Fibroblast of skin of left biceps (primary cell): ENCODE measurements at places on chromosomes 11 and 22.
A peak's percentile ranks its signal among the peaks of the same experiment; 100 is the strongest.

GRCh38 chr11:78080084-78080817 lies 589 bp upstream of the NDUFC2 start:
- DNase-seq, result no peak

- DNase-seq, result no peak
These were observed 50.2 kb downstream of the IGF2 start for GRCh38 chr11:2088746-2089535.

- no peak for DNase-seq
These were observed 18.6 kb upstream of the NXPE4 start for GRCh38 chr11:114614127-114614720.

GRCh38 chr11:100515087-100515486 lies 172.0 kb upstream of the ARHGAP42 start:
- no peak for DNase-seq

- peak; percentile 53 for DNase-seq
These were observed 46.6 kb upstream of the WNT7B start for GRCh38 chr22:46023558-46023981.
